Eye (tissue), 1 donor: ENCODE measurements at places on chromosomes 7 and 10.

GRCh38 chr7:129644634-129645230 is 33.2 kb downstream of the NRF1 start:
- DNase-seq = peak; percentile 75

- DNase-seq = no peak
Measured at GRCh38 chr7:8177109-8177933, 84.6 kb downstream of the ICA1 start.

DNA sequence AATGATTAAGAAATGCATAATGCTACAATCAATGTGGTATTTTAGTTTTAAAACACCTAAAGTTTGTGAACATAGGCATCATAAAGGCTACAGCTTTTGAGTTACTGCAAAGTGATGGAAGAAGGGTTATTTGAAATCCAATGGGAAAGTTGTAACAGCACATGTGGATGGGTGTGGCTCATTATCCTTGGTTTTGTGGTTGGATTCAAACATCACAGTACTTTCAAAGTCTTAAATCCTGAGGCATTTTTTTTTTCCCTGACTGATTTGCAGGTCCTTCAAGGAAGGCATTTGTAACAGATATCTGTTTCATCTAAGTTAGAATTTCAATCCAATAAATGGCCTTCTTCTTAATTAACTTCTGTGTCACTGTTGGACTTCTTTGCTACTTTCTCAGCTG is 9.8 kb upstream of the SHTN1 start:
- no peak for DNase-seq

GRCh38 chr10:99364125-99364524 is 35.0 kb downstream of the CNNM1 start:
- DNase-seq = peak; percentile 15

- no peak for DNase-seq
Measured at GRCh38 chr7:132472463-132473120, 103.7 kb downstream of the PLXNA4 start.

DNA sequence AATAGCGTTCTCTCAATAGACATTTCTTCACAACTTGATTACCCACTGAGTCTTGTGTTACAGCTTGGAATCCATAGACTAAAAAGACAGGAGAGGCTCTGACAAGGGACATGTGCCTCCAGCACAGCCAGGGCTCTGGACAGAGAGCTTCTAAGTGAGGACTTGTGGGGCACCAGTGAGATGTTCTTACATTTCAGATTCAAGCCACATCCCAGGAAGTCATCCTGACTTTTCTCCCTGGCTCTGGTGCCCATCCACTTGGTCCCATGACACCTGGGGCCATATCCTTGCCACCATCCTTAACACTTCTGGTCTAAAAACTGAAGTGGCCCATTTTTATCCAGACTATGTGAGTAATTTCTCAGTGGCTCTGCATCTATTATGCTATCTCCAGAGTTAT is 440.1 kb downstream of the TCERG1L start:
- DNase-seq = no peak

DNA sequence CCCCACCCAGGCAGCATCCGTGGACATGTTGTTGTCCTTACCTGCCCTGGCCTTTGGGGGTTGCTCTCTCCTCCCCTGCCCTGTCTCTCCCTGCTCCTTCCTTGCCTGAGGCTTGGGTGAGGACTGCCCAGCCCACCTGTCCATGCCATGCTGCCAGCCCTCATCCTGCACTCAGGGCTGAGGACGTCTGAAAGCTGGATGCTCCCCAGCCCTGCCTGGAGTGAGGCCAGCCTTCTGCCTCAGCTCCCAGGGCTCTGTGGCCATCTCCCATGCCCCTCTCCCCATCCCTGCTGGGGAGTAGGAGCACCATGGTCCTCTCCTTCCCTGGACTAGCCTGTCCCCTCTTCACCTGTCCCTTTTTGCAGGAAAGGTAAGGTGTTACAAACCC is 68.4 kb downstream of the RAMP3 start:
- no peak for DNase-seq

DNA sequence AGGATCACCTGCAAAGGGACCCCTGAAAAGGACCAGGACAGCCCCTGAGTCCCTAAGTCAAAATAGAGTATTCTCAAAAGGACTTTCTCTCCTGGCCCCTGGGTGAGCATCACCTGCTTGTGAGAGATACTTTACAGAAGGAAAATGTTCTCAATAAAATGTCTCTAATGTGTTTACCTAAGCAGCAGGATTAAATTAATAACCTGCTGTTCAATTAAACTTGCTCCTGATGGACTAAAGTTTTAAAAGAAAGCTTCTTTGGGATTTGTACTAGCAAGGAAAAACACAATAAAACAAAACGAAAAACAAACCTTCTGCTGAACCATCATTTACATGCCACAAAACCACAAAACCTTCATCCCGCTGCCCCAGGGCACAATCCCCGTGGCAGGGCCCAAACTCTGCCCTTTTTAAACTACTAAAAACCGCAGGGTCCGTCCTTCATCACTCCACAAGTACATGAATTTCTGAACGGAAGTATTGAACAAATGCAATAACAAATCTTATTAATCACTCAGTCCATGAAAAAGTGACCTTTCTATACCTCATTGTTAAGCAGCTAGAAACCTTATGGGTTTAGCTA is 197.7 kb downstream of the TCERG1L start:
- DNase-seq = no peak

DNA sequence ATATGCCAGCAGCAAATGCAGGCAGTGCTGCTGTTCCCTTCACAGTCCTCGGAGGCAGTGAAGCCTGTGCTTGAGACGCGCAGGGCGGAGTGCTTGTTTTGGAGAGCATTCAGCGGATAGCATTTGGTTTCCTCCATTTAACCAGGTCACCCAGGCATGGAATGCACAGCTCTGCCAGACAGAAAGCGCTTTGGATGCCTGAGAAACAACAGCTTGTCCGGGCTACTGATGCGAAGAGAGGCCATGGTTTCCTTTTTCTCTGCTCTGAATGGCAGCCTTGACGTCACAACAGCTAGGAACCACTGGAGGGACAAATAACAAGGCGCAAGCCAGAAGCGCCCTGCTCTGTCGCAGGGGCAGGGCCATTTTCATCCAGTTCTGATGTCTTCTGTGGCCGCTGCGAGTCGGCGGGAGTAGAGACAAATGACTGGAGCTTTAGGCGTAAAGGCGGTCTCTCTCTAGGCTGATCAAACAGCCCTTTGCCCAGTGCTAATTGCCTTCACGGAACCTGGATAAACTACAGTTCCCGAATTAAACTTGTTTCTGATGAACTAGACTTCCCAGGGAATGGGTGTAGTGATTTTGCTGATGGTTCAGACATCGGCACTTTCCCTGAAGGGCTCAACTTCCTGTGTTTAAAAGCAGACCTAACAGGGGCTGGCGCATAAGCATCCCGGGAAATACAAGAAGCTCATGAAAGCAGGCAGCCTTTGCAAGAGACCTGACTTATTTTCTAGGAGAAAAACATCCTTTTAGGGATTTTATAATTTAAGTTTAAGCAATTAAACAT is 187.6 kb upstream of the KLF14 start:
- DNase-seq = peak; percentile 95

- no peak for DNase-seq
Measured at GRCh38 chr7:148828965-148829364, 55.1 kb downstream of the EZH2 start.

- no peak for DNase-seq
Measured at GRCh38 chr7:92848851-92849250, 12.5 kb upstream of the CDK6 start.

GRCh38 chr10:15385552-15386455 is 14.7 kb upstream of the FAM171A1 start:
- no peak for DNase-seq

DNA sequence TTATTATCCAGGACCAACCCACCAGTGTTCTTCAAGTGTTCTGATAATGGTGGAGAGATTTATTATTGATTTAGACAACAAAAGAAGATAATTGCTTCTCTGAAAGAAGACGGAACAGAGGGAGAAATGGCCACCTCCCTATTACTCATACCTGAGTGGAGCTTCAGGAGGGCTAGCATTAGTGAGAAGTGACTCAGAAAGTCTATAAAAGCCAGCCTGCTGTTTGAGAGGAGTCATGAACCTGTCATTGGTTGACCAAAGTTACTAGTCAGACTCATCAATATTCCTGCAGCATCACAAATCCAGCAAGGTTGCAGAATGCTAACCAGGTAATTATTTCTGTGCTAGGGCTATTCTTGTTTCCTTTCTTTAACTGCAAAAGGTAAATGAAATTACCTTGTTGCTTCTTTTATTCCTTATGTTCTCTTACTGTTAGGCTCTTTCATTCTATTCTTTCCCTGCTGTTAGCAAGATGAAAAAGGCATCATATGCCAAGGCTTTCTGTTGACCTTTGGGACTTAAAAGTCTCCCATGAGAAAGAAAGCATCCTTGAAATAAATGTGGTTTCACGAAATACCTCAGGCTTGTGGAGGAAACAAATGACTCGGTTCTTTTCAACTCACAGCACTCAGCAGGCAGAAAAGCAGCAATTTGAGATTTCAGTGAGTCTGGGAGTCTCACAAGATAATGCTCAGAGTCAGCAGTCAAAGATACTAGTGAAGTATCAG is 256.4 kb upstream of the PHYHIPL start:
- peak; percentile 48 for DNase-seq

GRCh38 chr7:135650831-135651573 is 11.3 kb upstream of the STMP1 start:
- DNase-seq = no peak

- no peak for DNase-seq
Measured at GRCh38 chr10:59007307-59008025, 169.0 kb upstream of the PHYHIPL start.

DNA sequence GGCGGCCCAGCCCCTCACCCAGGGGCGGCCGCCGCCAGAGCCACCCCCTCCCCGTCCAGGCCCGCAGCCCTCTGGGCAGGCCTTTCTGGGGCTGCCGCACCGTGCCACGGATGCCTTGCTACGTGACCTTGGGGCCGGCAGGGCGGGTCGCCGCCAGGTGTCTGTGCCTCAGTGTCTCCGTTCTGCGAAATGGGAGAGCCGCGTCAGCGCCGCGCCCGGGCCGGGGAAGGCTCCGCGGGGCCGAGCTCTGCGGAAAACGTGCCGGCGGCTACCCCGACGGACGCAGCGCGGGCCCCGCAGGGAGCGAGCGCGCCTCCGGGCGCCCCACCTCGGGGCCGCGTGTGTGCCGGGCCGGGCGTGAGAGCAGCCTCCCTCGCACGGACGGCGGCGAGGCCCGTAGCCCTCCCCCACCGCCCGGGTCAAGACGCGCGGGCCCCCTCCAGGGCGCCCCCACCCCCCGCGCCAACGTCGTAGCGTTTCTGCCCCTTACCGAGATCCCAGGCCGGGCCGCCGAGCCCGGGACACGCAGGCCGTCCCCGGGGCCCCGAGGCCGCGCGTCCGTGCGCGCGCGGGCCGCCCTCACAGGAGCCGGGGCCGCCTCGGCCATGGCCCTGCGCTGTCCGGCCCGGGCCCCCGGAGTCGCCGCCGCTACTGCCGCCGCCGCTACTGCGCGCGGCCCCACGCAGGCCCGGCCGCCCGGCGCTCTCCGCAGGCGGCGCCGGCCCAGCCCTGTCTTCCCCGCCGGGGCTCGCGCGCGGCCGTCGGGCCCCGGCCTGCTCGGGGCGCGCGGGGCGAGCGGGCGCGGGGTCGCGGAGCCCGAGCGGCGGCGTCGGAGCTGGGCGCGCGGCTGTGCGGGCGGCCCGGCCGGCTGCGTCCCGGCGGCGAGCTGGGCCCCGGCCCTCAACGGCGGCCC is 1.1 kb downstream of the ZNF777 start:
- peak; percentile 47 for DNase-seq

- peak; percentile 67 for DNase-seq
Measured at GRCh38 chr10:78371136-78371535, 337.5 kb downstream of the RPS24 start.

DNA sequence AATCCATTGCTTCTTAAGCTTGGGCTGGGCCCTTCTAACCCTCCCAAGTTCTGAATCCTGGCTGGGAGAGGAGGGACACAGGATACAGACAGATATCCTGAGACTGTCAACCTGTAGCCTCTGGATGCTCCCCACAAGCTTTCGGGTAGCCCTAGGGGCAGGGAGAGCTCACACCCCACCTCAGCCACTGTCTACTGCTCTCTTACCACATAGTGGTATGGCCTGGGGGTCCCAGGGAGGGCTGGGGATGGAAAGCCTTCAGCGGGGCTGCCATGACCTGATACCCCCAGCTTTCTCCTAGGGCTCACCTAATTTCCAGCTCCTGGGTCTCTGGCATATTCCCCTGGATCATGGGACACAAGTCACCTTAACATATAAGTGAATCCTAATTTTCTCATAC is 25.1 kb downstream of the CRHR2 start:
- DNase-seq = no peak

DNA sequence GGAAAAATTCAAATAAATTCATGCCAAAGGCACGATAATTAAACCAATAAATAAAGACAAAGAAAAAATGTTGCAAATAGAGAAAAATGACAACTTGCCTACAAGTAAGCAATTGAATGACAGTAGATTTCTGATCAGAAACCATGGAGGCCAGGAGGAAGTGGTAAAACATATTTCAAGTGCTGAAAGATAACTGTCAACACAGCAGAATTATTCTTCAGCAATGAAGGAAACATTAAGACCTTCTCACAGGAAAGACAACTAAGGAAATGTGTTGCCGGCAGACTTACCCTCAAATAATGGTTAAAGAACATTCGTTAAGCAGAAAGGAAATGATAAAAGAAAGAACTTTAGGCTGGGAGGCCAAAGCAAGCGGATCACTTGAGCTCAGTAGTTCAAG is 30.4 kb downstream of the RUNDC3B start:
- DNase-seq = no peak

- peak; percentile 55 for DNase-seq
Measured at GRCh38 chr10:13528123-13528874, 515 bp downstream of the BEND7 start.

DNA sequence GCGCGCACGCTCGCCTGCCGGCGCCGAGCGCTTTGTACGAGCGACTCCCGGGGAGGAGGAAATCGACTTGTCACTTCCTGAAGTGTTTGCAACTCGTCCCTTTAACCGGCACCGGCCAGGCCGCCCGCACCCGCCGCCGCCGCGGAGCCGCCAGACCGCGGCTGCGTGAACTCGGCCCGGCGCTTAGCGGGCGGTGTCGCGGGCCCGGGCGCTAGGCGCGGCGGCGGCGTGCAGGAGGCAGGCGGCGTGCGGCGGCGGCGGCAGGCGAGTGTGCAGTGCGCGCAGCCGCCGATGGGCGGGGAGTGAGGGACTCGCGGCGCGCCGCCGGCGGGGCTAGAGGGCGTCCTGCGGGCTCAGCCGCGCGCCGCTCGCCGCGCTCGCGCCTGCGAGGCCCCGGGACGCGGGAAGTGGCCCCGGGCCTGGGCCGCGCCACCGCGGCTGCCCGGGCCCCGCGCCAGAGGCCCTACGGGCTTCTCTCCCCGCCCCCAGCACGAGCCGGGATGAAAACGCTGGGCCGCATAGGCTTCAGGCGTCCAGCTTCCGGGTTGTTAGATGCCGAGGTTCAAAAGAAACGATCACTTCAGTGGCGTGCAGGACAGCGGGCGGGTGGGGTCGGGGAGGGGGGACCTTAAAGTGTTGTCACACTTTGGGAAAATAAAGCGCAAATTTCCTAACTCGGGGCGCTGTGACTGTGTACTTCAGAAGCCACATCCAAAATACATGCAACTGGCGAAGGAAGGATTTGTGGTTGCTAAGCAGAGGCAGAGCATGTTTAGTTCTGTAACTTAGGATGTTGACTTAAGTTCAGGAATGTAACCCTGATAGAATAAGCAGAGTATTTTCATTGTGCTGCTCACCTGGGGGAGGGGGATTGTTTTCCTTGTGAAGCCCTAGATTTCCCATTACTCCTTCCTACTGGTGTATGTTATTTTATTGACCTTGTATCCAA is at the start of gene FAM53B:
Gene FAM53B, minus strand, starts transcription at position 277 of the 949 bp plus-strand sequence. CDS start 37,665 bp downstream, outside the sequence.
- peak; percentile 91 for DNase-seq
